ENCODE measurements at places on chromosomes 6 and 20.

- DNase-seq = no peak
Observed at GRCh38 chr6:53159558-53159957, 10.9 kb upstream of the GCM1 start.

GRCh38 chr6:142868917-142869316 lies 76.1 kb downstream of the HIVEP2 start:
- no peak for DNase-seq

GRCh38 chr20:25049261-25050060 lies 8.5 kb downstream of the ACSS1 start:
- no peak for DNase-seq

DNA sequence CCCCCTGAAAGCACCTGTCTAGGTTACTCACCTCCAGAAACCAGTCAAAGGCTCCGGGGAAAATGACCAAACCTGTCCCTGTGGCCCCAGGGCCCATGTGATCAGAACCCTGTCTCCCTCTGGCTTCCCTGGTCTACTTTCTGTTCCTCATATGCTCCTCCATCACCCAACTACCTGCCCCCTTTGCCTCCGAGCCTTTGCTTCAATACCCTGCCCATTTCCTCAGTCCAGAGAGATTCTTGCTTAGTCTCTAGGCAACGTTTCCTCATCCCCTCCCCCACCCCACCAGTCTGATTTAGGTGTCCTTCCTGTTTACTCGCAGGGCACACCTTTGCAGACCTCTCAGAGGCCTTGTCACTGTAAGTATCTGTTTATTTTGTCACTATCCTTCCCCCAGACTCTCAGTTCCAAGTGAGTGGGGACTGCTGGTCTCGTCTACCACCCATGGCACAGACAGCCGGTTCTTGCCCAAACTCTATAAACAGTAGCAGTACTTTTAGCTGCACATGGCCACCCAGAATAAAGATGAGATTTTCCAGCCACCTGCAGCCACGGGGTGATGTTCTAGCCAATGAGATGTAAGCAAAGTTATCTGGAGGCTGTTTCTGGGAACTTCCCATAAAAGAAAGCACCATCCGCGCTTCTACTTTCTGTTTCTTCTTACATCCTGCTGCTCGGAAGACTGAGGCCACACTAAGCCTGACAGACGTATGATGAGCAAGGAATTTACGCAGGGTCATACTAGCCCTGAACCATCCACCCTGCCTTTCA lies 13.3 kb downstream of the ELOVL5 start:
- DNase-seq = peak; percentile 33

DNA sequence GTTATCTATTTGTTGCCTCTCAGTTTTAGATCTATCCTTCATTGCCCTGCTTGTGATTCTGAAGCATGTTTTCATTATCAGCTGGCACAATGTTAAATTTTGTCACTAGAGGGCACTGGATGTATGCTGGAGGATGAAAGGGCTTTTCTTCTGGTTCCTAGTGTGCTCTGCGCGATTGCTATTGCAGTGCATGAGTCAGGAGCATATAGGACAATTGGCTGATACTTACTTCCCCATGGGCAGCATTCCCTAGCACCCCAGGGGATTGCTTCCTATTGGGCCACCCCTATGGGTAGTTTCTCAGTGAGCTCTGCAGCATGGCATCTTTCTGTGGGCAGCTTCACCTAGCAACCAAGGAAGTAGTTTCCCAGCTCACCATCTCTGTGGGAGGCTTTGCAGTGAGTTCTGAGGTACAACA lies 280.3 kb upstream of the SYNCRIP start:
- DNase-seq = no peak

- no peak for DNase-seq
Observed at GRCh38 chr6:65052626-65053025, 654.4 kb downstream of the EYS start.

GRCh38 chr20:47303736-47304135 lies 52.8 kb downstream of the ZMYND8 start:
- no peak for DNase-seq

DNA sequence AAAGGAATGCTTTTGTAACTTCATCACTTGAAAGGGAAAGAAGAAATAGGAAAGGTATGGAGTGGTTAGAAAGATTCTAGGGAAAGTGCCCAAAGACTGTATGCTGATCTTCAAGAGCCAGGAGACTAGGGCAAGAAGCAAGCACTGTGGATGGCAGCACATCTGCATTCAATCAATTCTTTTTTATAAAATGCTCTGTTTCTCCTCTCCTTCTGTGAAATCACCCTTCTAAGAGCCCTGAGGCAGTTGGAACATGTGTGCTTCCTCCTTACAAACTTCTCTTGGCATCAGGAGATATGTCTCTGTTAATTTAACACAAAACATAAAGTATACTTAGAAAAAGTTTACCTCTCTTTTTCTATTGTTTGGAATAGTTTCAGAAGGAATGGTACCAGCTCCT lies 1162.2 kb upstream of the GJE1 start:
- no peak for DNase-seq

DNA sequence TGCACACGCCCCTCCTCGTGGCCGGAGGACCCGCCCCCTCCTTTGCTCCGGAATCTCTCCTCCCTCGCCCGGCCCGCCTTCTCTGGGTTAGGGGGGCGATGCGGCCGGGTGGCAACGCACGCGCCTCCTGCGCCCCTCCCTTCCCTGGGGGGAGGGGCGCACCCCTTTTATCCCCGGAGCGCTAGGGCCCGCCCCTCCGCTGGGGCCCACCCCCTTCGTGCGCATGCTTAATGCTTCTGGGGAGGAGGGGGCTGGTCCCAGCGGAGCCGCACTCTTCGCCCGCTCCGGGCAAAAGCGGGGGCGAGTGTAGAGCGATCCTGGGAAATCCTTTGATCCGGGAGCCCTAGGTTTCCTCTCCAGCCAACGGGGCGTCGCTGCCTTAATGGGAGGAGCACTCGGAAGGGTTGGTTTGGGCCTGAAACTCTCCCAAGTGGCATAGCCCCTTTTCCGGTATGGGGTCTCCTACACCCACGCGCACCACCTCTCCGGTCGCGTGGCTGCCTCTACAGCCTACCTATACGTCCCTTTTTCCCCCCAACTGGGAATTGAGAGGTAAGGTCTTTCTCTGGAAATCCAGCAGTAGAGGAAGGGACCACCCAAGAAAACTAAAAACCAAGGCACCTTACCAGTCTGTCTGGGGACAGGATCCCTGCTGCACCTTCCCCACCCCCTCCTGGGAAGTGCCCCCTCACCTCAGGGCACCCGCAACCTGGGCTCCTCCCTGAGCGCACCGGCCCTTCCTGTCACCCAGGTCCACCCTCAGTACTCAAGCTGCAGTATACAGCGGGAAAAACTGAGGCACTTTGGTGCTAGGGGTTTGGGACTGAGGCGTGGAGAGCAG lies 2.1 kb downstream of the SOX12 start:
- no peak for DNase-seq

DNA sequence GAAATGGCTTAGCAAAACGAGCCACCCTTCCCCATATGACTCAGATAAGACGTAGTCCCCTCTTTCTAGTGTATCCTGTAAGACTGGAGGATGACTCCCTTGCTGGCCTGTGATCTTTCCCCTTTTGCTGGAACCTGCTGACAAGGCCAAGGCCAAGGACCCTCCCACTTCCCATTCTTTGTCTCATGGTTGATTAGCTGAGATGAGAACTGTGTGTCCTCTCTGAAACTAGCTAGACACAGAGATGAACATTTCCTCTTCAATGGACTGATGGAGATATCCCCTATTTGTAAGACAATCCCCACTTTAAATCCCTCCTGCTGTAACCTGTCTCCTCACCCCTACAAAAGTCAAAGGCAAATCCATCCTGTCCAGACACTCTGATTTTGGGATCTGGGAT lies 33.4 kb upstream of the SCRT2 start:
- no peak for DNase-seq

DNA sequence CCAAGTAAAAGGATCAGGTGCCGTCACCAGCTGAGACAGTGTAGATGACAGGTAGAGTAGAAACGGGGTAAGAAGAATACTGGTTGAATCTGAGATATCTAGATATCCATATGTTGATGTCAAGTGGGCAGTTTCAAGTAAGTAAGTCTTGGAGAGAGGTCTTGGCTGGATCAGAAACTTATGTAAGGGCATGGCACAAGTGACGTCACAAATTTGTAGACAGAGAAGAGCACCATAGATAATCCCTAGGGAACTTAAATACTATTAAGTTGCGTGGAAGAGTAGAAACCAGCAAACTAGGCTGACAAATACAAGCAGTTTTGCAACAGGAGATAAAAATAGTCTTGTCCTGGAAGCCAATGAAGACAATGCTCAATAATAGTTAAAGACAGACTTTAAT lies 123.2 kb downstream of the KHDRBS2 start:
- no peak for DNase-seq

DNA sequence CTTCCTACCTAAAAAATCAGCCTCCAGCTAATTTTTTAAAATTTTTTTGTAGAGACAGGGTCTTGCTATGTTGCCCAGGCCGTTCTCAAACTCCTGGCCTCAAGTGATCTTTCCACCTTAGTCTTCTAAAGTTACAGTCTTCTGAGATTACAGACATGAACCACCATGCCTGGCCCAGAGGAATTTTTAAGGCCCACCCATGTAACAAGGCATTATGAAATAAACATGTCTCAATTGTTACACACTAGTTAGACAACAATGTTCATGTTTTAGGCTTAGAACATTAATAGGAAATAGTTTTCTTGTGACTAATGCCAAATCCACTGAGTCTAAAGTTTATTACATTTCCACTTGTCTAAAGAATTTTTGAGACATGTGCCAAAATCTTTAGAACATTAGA lies 221.2 kb downstream of the LAMA2 start:
- no peak for DNase-seq

DNA sequence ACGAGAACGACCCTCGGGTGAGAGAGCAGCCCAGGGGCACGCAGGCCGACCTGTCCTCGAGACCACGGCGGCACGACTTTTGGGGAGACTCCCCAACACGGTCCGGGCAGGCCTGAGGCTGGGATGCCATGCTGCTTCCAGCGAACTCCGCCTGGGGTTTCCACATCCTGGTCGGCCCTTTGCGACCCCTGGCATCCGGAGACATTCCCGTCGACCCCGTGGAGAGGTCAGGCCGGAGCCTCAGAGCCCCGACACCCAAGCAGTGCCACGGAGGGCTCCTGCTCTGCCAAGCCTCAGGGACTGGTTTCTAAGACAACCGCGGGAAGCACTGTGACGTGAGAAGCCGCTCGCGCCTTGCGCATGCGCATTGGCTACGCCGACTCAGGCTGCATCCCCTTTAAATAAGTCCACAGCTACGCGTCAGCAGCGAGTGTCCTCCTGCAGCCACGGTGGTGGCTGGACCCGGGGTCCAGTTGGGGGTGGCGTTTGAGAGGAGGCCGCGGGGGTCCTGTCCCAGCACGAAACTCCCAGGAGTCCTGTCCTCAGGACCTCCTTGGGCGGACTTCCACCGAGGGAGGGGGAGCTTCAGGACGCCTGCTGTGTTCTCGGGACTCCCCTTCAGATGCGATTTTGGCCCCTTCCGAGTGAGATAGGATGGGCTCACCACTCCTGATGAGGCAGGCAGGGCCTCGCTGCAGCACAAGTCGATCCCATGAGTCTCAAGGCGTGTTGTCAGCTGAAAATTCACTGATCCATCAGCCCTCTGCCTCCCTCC lies 1089.3 kb upstream of the DEFB115 start:
- DNase-seq = peak; percentile 15

- DNase-seq = no peak
Observed at GRCh38 chr6:71482742-71483141, 194.1 kb downstream of the OGFRL1 start.

GRCh38 chr6:144248003-144248402 lies 37.1 kb upstream of the UTRN start:
- DNase-seq = no peak

GRCh38 chr6:30703821-30704220 lies 13.0 kb upstream of the NRM start:
- DNase-seq = no peak

GRCh38 chr6:109164331-109164730 lies 69.0 kb downstream of the CEP57L1 start:
- DNase-seq = no peak

DNA sequence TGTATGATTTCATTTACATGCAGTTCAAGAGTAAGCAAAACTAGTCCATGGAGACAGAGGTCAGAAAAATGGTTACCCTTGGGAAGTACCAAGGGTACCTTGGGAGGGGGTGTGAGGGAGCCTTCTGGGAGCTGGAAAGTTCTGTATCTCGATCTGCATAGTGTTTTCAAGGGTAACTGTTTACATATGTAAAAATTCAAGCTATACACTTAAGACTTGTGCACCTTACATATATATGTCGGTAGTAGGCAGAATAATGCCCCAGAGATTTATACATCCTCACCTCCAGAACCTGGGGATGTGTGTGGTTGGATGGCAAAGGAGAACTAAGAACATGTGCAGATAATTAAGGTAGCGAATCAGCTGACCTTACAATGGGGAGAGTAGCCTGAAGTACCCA lies 31.0 kb downstream of the GABRR2 start:
- DNase-seq = no peak

GRCh38 chr20:17806739-17807441 lies 107.1 kb downstream of the BANF2 start:
- no peak for DNase-seq

DNA sequence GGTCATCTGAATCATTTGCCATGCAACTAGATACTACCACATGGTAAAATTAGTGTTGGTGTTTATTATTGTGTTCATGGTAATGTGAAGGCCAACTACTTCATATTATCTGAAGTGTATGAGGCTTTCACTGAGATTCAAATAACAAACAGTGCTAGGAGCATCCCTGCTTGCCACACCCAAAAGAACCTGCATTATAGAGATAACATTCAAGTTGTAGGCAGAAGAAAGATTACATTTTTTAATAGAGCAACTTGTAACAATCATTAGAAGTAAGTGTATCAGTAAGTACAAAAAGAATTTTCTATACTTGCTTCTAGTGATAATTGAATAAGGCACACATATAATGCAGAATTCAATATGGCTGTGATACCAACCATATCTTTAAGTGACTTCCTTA lies 49.8 kb downstream of the BCKDHB start:
- DNase-seq = no peak

- DNase-seq = no peak
Observed at GRCh38 chr6:159461998-159462397, 231.0 kb downstream of the SOD2 start.

DNA sequence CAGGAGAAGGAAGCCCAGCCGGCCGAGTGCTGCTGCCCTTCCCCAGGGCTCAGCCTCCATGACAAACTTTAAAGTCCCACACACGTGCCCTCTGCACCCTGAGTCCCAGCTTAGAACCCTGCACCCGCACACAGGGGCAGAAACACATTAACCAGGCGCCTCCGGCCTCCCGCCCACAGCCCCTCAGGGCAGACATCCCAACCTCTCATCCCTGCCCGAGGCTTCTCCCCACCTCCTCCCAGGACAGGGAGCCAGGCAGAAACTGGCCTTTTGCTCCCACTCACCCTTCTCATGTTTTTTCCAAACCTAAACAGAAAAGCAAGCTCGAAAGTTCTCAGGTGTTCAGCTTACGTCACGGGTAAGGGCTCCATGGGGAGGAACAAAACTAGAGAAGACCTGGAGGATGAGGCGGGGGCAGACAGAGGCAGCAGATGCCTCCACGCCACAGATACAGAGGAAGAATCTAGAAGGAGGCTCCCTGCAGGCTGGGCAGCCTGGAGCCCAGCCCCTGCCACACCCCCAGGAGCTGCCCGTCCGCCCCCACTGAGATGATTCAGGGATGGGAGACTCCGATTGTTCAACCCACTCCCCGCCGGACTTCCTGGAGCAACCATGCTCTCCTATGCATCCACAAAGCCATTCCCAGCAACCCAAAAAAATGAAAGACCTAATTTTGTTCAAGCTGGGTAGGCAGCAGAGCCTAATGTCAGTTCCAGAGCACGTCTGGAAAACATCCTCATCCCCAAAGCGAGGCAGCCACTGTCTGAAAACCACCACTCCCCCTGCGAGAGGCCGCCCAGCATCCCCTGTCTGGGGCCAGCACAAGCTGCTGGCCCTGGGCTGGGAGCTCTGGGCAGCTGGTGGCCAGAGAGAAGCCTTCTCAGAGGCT lies 8.8 kb downstream of the KCNQ2 start:
- no peak for DNase-seq

GRCh38 chr20:46206992-46207549 lies 89.0 kb downstream of the CD40 start:
- DNase-seq = no peak

All from stimulated activated CD4-positive, alpha-beta T cell treated with anti-CD3 and anti-CD28 coated beads, TNF-alpha, amount 100 ng/mL, for 24 hours (primary cell).